ENCODE measurements at places on chromosomes 1 and 21.
A peak's percentile ranks its signal among the peaks of the same experiment; 100 is the strongest.

DNA sequence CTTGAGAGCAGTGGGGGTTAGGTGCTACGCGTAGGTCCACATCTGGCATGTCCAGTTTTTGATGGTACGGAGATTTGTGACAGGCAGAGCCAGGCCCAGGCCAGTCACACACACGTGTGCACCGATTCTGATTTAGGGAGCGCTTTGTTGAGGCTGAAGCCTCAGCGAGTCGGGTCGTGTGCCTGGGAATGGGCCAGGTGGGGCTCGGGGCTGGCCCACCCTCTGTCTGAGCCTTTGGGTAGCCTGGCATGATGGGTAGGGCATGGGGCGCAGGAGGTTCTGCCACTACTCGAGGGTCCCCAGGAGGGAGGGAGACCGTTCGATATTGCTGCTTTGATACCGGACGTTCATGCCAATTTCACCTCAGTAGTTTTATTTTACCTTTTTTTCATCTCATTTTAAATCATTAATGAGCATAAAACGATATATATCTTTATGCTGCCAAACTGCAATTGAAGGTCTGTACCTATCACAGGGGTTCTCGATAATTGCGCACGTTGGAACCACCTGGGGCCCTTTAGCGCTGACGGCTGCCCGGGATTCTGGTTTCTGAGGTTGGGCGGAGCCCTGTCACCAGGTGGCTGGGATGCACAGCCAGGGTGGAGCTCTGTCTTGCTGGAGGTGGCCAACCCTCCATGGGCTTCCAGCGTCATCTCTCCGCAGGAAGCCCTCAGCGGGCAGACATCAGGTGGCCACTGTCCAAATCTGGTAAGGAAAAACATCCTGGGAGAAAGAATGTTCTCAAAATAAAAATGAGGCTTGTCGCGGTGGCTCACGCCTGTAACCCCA, 71.9 kb downstream of the SCCPDH start:
- no peaks in the 10 kb centered on the region for H3K36me3 ChIP-seq
- H3K4me1 ChIP-seq = no peaks in the 10 kb centered on the region
- H3K4me3 ChIP-seq = no peak overlapping the region
- no peak for DNase-seq
- H3K27ac ChIP-seq = no peak overlapping the region

DNA sequence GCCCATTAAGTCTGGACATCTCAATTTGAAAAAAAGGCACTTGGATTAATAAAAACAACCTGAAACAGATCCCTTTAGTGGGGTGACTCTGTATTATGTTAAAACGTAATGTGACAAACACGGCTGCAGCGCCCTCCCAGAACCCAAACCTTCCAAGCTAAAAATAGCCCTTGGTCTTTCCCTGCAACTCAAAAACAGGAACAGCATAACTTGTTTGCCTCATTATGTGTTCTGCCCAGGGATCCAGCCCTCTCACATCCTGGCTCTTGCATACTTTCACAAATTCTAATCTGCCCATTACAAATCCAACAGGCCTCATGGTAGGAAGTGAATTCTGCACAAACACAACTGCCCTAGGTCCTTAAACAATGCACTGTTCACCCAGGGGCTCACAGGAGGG, 94.7 kb upstream of the GADD45A start:
- H3K27ac ChIP-seq = no peak overlapping the region
- no peaks in the 10 kb centered on the region for H3K4me1 ChIP-seq
- no peak for DNase-seq
- no peaks in the 10 kb centered on the region for H3K27me3 ChIP-seq
- H3K4me3 ChIP-seq = no peak overlapping the region

- H3K4me3 ChIP-seq = no peak overlapping the region
- H3K27ac ChIP-seq = no peak overlapping the region
- peaks cover 29% of the 10 kb centered on the region for H3K27me3 ChIP-seq
- no peaks in the 10 kb centered on the region for H3K36me3 ChIP-seq
Measured at GRCh38 chr21:33171616-33172169, 58.0 kb upstream of the IFNAR2 start.

DNA sequence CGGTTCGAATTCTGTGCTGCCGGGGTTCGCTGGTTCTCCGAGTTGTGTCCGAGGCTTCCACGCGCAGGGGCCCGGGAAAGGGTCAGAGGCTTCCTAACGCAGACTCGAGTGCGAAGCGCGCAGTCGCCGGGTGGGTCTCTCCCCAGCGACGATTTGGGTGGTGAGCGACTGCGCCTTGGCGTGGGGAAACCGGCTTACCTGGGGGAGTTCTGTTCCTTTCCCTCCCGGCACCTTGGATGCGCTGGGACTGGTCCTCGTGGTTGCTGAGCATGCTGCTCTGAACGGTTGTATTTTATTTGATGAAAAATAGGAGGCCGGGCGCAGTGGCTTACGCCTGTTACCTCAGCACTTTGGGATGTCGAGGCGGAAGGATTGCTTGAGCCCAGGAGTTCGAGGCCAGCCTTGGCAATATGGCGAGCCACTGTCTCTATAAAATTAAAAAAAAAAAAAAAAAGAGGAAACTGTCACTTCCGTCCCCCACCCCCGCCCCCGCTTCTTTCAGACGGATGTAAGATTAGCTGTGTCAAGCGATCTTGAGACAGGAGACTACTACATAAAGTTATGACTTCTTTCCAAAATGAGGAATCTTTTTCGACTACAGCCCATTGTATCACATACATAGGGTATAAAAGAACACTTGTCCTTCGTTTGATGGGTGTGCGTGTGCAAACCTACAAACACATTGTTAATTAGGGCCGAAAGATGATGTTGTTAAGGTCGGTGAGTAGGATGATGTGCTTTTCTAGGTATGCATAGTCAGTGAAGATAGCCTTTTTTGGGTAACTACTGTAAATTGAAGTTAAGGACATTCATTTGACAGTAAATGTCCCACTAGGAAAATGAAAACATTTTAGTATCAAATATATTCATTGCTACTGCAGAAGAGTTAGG, at the start of gene CCDC18:
Gene CCDC18, plus strand, starts transcription at position 2 of the 891 bp plus-strand sequence. CDS start 2,638 bp downstream, outside the sequence.
- H3K4me1 ChIP-seq = peaks cover 31% of the 10 kb centered on the region
- H3K27ac ChIP-seq = peak within 1 kb of the TSS; percentile 99

- peaks cover 30% of the 10 kb centered on the region for H3K4me1 ChIP-seq
- no peaks in the 10 kb centered on the region for H3K27me3 ChIP-seq
- H3K36me3 ChIP-seq = peaks cover 4% of the 10 kb centered on the region
- H3K4me3 ChIP-seq = peak overlapping the region; percentile 84
- DNase-seq = no peak
- peak overlapping the region; percentile 99 for H3K27ac ChIP-seq
Measured at GRCh38 chr1:31062867-31063380, 2.6 kb downstream of the PUM1 start.

- no peak overlapping the region for H3K4me3 ChIP-seq
- peaks cover 5% of the 10 kb centered on the region for H3K36me3 ChIP-seq
- peaks cover 16% of the 10 kb centered on the region for H3K27me3 ChIP-seq
- no peak for DNase-seq
- H3K4me1 ChIP-seq = peaks cover 13% of the 10 kb centered on the region
Measured at GRCh38 chr1:25106352-25106751, 126.0 kb downstream of the SYF2 start.
